ENCODE measurements at places on chromosomes 16 and 17. TPM values are rescaled to one million over a fixed set of nuclear protein-coding genes. Genes with fewer than 3 reads are reported as not detected.

- no peaks in the 10 kb centered on the region for H3K4me1 ChIP-seq
- no peak for DNase-seq
- no peaks in the 10 kb centered on the region for H3K36me3 ChIP-seq
- H3K27me3 ChIP-seq = peaks cover 52% of the 10 kb centered on the region
Observed at GRCh38 chr17:74192950-74193781, 10.3 kb upstream of the RPL38 start.

- H3K27ac ChIP-seq = no peak overlapping the region
- no peak for DNase-seq
- no peaks in the 10 kb centered on the region for H3K36me3 ChIP-seq
- no peaks in the 10 kb centered on the region for H3K27me3 ChIP-seq
- no peak overlapping the region for H3K4me3 ChIP-seq
Observed at GRCh38 chr17:13393841-13394710, 207.7 kb downstream of the HS3ST3A1 start.

- no peaks in the 10 kb centered on the region for H3K27me3 ChIP-seq
- no peak overlapping the region for H3K27ac ChIP-seq
- no peak overlapping the region for H3K4me3 ChIP-seq
- H3K36me3 ChIP-seq = no peaks in the 10 kb centered on the region
Observed at GRCh38 chr16:83717308-83717707, 90.5 kb upstream of the HSBP1 start.

DNA sequence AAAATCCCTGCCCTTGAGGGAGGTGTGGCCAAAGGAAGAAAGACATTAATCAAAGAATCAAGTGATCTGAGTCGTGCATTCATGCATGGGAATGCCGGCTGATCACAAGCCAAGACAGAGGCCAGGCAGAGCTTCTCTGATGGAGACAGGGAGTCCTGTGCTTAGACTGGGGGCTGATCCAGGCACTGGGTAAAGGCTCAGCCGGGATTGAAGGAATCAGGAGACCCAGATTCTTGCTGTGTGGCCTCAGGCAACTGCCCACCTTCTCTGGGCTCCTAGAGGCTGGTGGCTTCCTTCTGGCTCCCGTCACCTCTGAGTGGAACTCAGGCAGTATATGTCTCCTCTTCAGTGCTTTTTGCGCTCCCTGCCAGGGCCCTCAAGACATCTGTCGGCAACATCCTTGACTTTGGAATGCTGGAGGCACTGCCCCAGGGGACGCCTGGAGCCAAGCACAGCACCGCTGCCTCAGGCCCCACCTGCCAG is 17.7 kb downstream of the RAI1 start:
- peaks cover 74% of the 10 kb centered on the region for H3K4me1 ChIP-seq
- no peaks in the 10 kb centered on the region for H3K36me3 ChIP-seq

DNA sequence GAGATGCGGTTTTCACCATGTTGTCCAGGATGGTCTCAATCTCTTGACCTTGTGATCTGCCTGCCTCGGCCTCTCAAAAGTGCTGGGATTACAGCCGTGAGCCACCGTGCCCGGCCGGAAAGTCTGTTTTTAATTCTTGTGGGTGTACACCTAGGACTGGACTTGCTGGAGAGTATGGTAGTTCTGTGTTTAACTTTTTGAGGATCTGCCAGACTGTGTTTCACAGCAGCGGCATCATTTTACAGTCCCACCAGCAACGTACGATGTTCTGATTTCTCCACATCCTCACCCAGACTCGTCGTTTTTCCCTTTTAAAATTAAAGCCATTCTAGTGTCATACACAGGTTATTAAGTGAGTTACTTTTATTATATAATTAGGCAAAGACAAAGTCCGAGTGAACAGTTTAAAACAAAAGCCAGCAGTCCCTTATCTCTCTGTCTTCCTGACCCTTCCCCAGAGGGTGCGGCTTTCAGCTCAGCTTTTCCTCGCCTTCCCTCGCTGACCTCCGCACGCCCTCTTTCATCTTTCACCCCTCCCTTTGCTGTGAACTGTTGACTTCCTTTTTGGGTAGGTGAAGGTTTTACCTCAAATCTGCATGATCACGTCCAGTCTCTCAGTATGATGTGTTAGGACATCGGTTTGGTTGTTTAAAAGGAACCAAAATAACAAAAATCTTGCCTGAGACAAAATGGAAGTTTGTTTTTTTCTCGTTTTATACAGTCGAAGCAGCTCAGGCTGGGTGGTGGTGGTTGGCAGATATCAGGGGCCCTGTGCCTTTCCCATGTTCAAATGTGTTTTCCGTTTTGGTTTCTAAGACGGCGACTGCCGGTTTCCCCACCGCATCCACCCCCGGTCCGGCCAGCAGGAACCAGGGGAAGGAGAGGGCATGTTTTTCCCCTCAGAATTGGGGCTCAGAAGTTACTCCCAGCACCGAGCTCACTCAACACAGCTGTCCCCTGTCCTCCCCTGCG is 18.0 kb downstream of the FAM234A start:
- H3K4me1 ChIP-seq = no peaks in the 10 kb centered on the region
- DNase-seq = no peak
- no peaks in the 10 kb centered on the region for H3K27me3 ChIP-seq
- no peak overlapping the region for H3K27ac ChIP-seq

DNA sequence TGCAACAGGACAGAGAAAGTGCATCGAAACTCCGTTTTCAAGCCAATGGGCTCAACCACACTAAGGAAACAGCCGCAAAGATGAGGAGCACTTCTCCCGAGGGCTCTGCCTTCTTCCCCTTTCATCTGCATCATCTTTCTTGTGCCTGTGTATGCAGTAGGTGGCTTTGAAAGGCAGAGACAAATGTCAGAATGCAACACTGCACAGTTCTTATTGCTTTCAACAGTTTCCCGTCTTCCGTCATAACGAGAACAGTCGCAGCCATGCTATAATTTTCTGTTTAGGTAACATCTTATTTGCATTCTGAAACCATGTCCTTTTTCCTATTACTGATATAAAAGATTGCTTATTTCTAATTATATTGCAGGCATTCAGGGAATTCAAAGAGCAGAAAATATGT is 205.2 kb downstream of the SLC39A11 start:
- DNase-seq = no peak
- H3K27me3 ChIP-seq = no peaks in the 10 kb centered on the region
- H3K36me3 ChIP-seq = no peaks in the 10 kb centered on the region
- no peak overlapping the region for H3K27ac ChIP-seq
- H3K4me1 ChIP-seq = peaks cover 21% of the 10 kb centered on the region

GRCh38 chr17:16425202-16425601 is 9.8 kb downstream of the TRPV2 start:
- H3K27ac ChIP-seq = no peak overlapping the region
- H3K36me3 ChIP-seq = peaks cover 3% of the 10 kb centered on the region
- H3K27me3 ChIP-seq = no peaks in the 10 kb centered on the region
- no peak overlapping the region for H3K4me3 ChIP-seq
- no peak for DNase-seq

GRCh38 chr16:57977418-57978069 is 6.6 kb upstream of the CNGB1 start:
- H3K27me3 ChIP-seq = peaks cover 7% of the 10 kb centered on the region
- H3K4me3 ChIP-seq = no peak overlapping the region
- no peaks in the 10 kb centered on the region for H3K4me1 ChIP-seq

Gene KRT23
- total RNA-seq = not detected

Gene OR2C1
- total RNA-seq = not detected

Gene CBX2
- 4.9 TPM for total RNA-seq

Measured in chondrocyte (in vitro differentiated cells).